ENCODE measurements at places on chromosomes 2 and 18.
A peak's percentile ranks its signal among the peaks of the same experiment; 100 is the strongest.

DNA sequence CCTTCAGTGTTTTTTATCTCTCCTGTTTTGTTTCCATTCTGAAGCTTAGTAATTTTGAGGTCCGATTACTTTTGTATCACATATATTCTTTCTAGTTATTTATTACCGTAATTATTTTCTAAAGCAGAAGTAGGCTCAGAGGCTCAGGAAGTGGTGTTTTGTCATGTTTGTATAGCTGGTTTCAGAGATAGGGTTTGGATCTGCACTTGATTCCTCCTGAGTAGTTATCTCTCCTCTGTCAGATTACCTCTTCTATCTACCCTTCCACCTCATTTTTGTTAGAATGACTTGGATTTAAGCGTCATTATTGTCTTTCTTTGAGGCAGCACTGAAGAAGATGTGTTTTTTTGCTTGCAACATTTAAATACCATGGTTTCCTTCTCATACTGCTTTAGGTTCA, 95.4 kb downstream of the MTA3 start:
- no peak for DNase-seq

- DNase-seq, result no peak
Observed at GRCh38 chr2:100350661-100351185, 28.4 kb upstream of the LONRF2 start.

- no peak for DNase-seq
Observed at GRCh38 chr18:23832911-23833310, 143.7 kb downstream of the LAMA3 start.

GRCh38 chr2:201139836-201140604, 24.1 kb downstream of the CFLAR start:
- no peak for DNase-seq

DNA sequence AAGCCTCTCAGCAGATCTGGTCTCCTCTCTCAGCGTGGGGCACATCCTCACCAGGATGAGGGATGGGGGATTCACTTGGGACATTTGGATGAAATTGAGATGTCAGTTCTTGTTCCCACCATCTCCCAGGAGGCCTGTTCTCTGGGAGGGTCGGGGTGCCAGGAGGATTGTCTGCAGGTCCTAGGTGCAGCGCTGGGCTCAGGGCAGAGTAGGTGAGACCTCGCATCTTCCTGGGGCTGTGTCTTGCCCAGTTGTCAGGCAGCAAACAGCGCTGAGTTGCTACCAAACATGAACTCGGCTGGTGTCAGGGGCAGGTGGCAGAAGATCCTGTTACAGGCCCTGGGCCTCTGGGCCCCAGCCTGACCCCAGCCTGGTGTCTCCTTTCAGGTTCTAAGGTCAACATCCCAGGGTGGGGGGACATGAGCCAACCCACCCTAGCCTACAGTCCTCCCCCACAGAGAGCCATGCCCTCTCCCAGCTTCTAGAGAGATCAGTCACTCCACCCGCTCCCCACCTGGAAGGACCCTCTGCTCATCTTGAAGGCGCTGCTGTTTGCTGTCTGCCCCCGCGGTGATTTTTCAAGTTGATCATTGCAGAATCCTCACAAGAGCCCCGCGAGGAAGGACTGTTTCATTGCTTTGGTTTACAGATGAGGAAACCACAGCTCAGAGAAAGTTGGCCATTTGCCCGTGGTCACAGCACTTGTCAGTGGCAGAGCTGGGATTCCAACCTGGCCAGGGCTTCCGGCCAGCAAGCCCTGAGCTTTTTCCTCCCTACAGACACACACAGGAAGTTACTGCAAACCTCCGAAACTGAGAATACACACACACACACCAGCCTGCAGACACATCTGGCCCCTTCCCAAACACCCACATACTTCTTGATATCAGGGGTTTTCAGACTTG, 83.9 kb downstream of the STPG4 start:
- peak; percentile 88 for DNase-seq

GRCh38 chr2:43455731-43456642, 139.9 kb downstream of the THADA start:
- no peak for DNase-seq

DNA sequence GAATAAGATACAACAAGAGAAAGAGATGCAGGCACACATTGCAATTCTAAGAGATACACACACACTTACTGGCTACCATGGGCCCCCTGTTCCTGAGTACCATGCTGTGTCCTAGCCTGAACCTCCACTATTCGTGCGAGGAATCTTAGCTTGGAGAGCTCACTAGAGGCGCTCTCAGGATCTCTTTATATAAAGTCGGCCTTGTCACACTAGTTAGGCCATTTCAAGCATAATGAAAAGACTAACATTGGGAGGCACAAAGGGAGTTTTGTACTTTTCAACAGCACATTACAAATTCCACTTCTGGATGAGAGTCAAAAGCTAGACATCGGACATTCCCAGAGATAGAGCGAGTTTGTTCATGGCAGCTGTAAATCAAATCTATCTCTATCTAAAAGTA, 365.2 kb downstream of the DSEL start:
- DNase-seq, result no peak

DNA sequence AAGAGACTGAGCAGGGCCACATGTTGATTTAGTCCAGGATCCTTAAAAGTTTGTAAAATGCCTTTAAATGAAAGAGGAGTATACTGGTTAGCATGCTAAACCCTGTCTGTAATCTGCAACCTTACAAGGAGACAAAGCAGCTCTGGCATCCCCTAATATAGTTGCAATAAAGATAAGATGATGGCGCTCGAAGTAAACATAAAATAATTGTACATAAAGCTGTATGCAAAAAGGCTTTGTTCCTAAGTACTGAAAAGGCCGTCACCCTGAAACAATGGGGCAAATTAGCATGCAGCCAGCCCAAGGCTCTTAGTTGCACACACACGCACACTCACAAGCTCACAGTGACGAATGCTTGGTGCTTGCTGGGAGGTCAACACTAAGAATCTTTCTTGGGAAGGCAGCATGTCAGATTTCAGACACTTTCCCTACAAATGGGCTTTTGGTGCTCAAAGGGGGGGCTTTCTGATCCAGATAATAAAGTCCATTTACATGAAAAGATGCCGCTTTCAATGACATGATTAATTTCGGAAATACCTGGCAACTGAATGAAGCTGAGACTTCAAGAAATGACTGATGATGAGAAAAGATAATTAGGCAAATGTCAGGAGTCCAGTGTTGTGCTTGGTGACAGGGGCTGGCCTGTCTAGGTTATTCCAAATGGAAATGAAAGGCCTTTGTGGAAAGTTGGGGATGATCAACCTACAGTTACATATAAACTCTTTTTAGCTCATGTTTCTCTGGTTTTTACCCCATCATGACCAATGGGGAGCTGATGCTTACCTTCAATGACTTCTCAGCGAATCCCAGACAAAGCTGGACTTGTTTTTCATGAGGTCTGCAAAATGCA, 370.3 kb downstream of the MEIS1 start:
- DNase-seq, result no peak

- no peak for DNase-seq
Observed at GRCh38 chr2:42336361-42336965, 24.6 kb downstream of the COX7A2L start.

DNA sequence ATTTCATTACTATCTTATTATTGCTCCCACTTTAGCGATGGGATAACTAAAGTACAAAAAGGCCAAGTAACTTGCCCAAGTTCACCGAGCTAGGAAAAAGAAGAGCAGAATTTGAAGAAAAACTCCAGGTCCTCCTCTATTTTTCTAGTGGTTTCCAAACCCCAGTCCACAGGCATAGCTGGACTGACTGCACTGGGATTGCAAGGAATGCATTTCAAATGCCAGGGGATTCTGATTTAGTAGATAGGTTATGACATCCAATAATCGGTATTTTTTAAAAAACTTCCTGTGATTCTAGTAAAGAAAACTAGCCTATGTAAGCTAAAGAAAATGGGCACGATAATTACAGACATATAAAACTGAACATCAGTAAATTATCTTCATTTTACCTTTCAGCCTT, 62.7 kb upstream of the GALNT5 start:
- DNase-seq, result no peak

DNA sequence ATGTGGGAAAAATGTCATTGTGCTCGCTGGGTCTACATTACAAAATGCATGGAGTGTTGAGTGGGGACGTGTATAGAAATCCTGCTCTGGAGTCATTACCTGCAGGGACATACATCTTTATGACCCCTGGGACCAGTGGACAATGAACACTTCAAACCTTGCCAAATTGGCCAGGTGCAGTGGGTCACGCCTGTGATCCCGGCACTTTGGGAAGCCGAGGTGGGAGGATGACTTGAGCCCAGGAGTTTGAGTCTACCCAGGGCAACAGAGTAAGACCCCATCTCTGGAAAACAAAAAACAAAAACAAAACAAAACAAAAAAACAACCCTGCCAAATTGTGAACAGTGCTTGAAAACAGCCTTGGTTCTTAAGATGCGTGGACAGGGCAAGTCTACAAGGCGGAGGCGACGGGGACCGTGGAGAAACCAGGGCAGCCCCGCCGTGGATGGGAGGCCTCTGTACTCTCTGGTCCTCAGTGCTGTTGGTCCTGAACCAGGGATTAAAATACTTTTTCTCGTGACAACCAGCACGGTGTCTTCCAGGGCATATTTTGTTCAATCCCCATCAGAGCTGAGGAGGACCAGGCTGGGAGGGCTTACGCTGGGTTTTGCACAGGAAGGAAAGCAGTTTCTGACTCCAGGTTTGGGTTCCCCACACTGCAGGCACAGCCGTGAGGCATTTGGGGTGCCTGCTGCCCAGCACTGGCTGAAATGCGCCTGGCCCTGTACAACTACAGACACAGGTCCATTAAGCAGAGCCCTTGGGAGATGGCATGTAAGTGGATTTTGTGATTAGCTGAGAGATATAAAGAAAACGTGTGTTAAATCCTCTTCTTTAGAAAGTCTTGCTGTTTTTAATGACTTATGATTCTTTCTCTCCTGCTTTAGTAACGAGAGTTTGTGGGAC, 13.7 kb downstream of the COLEC11 start:
- DNase-seq, result no peak

- DNase-seq, result no peak
Observed at GRCh38 chr2:180311-180710, 83.5 kb downstream of the SH3YL1 start.

- DNase-seq, result no peak
Observed at GRCh38 chr18:8724452-8724851, 19.1 kb downstream of the MTCL1 start.

DNA sequence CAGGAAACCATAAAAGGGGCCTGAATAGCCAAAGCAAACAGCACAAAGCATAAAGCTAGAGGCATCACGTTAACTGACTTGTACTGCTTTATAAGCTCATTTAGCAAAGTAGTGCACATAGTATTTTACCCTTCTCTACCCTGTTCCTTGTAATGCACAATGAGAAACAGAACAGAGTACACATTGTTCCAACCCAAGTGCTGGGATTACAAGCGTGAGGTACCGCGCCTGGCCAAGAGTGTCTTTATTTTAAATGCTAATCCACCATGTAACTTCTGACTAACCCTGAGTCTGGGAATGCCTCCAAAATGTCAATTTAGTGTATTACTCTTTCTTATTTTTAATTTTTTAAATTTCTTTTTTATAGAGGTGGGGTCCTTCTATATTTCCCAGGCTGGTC, 46.4 kb upstream of the STON1 start:
- no peak for DNase-seq

DNA sequence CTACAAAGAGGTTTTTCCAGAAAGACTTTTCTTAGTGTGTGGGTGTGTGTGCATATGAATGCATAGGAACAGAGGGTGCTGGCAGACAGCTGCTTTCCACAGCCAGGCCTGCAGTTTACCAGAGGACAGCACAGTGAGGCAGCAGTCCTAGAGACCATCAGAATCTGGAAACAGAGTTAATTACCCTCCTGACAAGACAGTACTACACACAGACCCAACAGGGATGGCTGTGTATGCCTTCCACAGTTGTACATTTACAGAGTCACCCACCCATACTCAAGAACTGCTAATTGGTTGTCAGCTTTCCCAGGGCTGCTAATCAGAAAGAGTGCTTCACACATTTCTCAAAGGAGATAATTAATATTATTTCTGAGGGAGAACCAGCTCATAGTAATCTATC, 104.7 kb downstream of the FEZ2 start:
- DNase-seq, result no peak

DNA sequence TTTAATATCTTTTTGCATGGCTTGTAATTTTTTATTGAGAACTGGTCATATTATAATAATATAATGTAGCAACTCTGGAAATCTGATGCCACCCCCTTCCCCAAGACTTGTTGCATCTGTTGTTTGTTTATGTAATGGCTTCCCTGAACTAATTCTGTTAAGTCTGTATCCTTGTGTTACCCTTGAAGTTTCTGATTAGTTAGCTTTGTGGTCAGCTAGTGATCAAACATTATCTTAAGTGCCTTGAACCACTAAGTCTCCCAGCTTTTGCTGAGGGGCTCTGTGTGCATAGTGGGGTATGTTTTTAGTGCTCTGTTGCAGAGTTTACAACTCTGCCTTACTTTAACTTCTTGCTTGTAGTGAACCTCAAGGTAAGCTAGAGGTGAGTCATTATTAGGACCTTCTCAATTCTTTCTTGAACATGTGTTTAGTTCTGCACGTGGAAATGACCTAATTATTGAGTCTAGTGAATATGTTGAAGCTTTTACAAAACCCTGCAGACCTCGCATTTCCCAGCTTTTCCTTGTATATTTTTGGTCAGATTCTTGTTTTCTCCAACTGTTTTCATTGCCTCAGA, 24.8 kb downstream of the SMCHD1 start:
- DNase-seq, result no peak

GRCh38 chr2:172169611-172170010, 66.9 kb upstream of the DLX2 start:
- DNase-seq, result no peak

DNA sequence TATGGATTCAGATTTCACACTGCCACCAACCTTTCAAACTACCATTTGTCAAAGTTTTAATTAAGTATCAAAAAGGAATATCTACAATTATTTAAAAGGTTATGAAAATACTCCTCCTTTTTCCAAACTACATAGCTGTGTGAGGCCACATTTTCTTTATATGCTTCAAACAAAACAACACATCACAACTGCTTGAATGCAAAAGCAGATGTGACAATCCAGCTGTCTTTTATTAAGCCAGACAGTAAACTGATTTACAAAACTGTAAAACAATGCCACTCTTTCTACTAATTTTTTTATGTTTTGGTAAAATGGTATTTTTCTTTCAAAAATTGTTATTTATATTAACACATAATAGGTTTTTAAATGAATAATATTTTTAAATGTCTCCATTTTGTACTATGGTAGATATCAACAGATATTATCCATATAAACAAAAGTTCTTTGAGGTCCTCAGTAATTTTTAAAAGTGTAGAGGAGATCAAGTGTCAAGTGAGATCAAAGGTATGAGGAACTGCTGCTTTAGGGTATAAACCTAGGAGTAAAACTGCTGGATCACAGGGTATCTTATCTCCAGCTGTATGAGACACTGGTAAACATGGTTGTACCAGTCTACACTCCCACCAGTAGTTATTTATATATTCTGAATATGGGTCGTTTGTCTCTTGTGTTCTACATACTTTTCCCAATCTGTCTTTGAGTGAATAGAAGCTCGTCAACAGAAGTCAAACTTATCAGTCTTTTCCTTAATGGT, 68.8 kb upstream of the SERTAD2 start:
- no peak for DNase-seq

GRCh38 chr2:241686324-241686649, 328 bp downstream of the DTYMK start:
- DNase-seq, result no peak

All from activated CD8-positive, alpha-beta T cell treated with anti-CD3 and anti-CD28 coated beads for 36 hours (primary cell).